T-cell (primary cell): ENCODE measurements at places on chromosomes 11 and 22. TPM values are rescaled to one million over a fixed set of nuclear protein-coding genes. Genes with fewer than 3 reads are reported as not detected.

Gene DNAJB7
- total RNA-seq: not detected

Gene NAV2
- 1.8 TPM for total RNA-seq

Gene ACR
- not detected for total RNA-seq

Gene PATE2
- not detected for total RNA-seq

Gene JAML
- 60.8 TPM for total RNA-seq

Gene TEX12
- total RNA-seq: 0.70 TPM

Gene NRIP3
- total RNA-seq: 2.7 TPM

Gene SLC5A12
- not detected for total RNA-seq

Gene MRGPRE
- total RNA-seq: not detected

Gene NLRP6
- total RNA-seq: 20.9 TPM

Gene WBP2NL
- 2.6 TPM for total RNA-seq

Gene MMP1
- not detected for total RNA-seq

Gene RAG1
- 0.10 TPM for total RNA-seq

Gene OR52N2
- not detected for total RNA-seq

Gene HSPB2
- not detected for total RNA-seq

Gene ZFPL1
- total RNA-seq: 42.1 TPM

Gene DERL3
- 3.4 TPM for total RNA-seq

Gene LDLRAD3
- not detected for total RNA-seq

Gene KLHL35
- total RNA-seq: 1.5 TPM

Gene OR4A16
- total RNA-seq: not detected

Gene KDM4E
- total RNA-seq: not detected

Gene CHRM1
- not detected for total RNA-seq

Gene XKR3
- not detected for total RNA-seq

Gene MFRP
- total RNA-seq: not detected

Gene SHISA8
- 0.58 TPM for total RNA-seq

Gene TRIM51
- not detected for total RNA-seq

Gene C11orf54
- 30.8 TPM for total RNA-seq

Gene ZP1
- 0.20 TPM for total RNA-seq

Gene TTC28
- total RNA-seq: 3.0 TPM

Gene FZD4
- not detected for total RNA-seq

Gene TLCD5
- 0.73 TPM for total RNA-seq

Gene CARNS1
- total RNA-seq: 11.2 TPM

Gene BARX2
- total RNA-seq: not detected

Gene OVOL1
- 0.13 TPM for total RNA-seq

Gene ZBTB16
- total RNA-seq: 12.4 TPM

Gene UBQLN3
- not detected for total RNA-seq

Gene ARHGEF17
- 0.64 TPM for total RNA-seq

Gene GRM5
- not detected for total RNA-seq

Gene TMA7B
- 9.0 TPM for total RNA-seq

Gene MMP13
- not detected for total RNA-seq

Gene P2RX6
- total RNA-seq: 1.2 TPM

Gene RAC2
- total RNA-seq: 353 TPM

Gene MMP11
- total RNA-seq: 3.3 TPM

Gene PIH1D2
- total RNA-seq: not detected

Gene MPPED1
- total RNA-seq: not detected

Gene NLRP14
- not detected for total RNA-seq

Gene OR10A2
- not detected for total RNA-seq

Gene CALCA
- total RNA-seq: not detected

Gene CDC45
- 2.7 TPM for total RNA-seq

Gene SERHL2
- total RNA-seq: 1.0 TPM

Gene PLEKHA7
- total RNA-seq: 5.8 TPM

Gene TOMM22
- 52.4 TPM for total RNA-seq

Gene OR51I1
- not detected for total RNA-seq

Gene C11orf42
- not detected for total RNA-seq

Gene GAL3ST3
- not detected for total RNA-seq

Gene MPEG1
- total RNA-seq: 0.93 TPM

Gene STK33
- 0.54 TPM for total RNA-seq
